ENCODE measurements at places on chromosomes 2 and 18.

DNA sequence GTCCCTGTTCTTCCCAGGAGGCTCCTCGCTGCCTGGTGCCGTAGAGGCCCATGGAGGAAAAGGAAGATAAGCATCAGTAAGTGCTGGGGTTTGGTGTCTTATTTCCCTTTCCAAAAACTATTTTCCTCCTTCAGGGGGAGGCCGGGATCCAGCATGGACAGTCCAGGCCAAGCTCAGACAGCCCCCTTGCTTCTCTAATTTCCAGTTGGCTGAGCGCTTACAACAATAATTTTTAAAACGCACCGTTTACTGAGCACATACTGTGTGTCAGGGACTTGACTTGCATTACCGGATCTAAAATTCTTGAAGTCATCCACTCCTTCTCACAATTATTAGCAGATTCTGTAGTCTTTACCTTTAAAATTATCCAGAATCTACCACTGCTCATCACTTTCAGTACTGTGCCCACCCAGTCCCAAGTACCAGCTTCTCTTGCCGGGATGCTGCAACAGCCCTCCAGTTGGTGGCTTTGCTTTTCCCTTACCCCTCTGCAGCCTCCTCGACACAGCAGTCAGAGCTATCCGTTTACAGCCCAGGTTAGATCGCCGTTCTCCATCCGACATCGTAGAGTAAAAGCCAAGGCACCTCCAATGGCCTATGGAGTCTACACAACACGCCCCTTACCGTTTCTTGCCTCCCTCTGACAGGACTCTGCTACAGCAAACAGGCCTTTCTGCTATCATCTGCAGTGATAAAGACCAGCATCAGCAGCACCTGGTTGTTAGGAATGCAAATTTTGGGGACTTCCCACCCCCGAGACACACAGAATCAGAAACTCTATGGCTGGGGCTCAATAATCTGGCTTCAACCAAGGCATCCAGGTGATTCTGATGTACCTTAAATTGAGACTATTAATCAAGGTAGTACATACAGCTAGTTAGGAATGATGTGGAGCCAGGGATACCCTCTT, 75.2 kb upstream of the TSPYL6 start:
- no peak for DNase-seq

- no peak for DNase-seq
Observed at GRCh38 chr2:38747007-38747424, 4.1 kb downstream of the SRSF7 start.

DNA sequence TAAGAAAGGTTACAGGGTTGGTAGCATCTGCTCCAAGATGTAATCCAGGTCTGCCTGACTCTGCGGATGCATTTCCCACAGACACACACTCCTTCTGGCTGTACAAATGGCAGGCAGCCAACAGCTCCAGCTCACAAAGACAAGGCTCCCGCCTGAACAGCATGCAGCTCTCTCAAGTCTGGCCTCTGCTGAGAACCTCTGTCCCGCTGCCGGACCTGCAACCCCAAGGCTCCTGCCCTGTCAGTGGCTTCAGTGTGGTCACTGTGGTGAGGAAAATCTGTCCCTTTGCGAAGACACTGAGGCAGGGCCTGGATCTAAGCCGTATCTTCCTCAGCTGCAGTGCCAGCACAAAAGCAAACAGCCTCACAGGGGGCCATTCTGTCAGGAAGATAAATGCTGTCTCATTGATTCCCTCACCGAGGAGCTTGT, 469.3 kb upstream of the MEX3C start:
- no peak for DNase-seq

- no peak for DNase-seq
Observed at GRCh38 chr2:16335604-16335930, 330.1 kb downstream of the CYRIA start.

Measured in activated naive CD8-positive, alpha-beta T cell treated with anti-CD3 and anti-CD28 coated beads, Interleukin-2, amount 50 U/mL, for 24 hours (primary cell).